ENCODE measurements at places on chromosomes 1 and 21. TPM values are rescaled to one million over a fixed set of nuclear protein-coding genes. Genes with fewer than 3 reads are reported as not detected.

The CFAP107 gene
- not detected for total RNA-seq

The DISC1 gene
- 5.3 TPM for total RNA-seq

The AVPR1B gene
- total RNA-seq = not detected

The RYR2 gene
- total RNA-seq = under 0.01 TPM

The CELA3B gene
- total RNA-seq = not detected

The RAB3B gene
- 31.8 TPM for total RNA-seq

The LAMC1 gene
- total RNA-seq = 1,206 TPM

The CLCA1 gene
- not detected for total RNA-seq

The OR2L5 gene
- not detected for total RNA-seq

The RGS16 gene
- 0.14 TPM for total RNA-seq

The TDRD10 gene
- total RNA-seq = not detected

The LEFTY1 gene
- total RNA-seq = not detected

The FCER1A gene
- not detected for total RNA-seq

The C8B gene
- total RNA-seq = not detected

The RAD54L gene
- total RNA-seq = 0.89 TPM

The KAZN gene
- total RNA-seq = 4.8 TPM

Data from smooth muscle cell of the umbilical artery (primary cell).